Neuronal stem cell (in vitro differentiated cells): ENCODE measurements at places on chromosomes 12 and 14.

DNA sequence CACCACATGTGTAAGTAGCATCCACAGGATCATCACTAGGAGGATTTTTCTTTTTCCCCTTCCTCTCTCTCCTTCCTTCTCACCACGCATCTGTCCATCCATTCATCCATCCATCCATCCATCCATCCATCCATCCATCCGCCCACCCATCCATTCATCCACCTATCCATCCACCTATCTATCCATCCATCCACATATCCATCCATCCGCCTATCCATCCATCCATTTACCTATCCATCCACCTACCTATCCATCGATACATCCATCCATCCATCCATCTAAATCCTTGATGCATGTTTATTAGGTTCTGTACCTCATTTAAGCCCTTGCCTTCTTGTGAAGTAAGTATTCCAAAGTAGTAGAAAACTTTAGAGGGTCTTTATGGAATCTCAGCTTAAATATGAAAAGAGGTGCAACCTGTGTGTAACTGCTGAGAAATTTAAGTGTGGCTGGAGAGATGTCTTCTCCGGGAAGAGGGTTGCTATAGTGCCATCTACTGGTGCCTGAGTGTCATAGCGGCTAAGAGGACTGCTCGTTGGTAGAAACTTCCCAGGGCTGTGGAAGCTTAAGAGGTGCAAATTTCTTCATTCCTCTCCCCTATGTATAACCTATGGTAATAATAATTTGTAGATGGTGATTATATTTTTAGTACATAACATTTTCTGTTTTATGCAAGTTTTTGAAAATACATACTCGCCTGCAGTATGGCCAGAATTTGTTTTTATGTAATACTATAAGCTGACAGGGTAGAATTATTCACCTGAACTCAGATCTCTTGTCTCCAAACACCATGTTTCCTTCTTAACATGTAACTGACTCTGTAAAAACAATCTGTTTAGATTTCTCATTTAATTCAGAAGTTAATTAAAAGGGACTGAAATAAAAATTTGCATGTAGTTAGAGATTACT, 46.0 kb downstream of the MYO1H start:
- DNase-seq: peak; percentile 54

DNA sequence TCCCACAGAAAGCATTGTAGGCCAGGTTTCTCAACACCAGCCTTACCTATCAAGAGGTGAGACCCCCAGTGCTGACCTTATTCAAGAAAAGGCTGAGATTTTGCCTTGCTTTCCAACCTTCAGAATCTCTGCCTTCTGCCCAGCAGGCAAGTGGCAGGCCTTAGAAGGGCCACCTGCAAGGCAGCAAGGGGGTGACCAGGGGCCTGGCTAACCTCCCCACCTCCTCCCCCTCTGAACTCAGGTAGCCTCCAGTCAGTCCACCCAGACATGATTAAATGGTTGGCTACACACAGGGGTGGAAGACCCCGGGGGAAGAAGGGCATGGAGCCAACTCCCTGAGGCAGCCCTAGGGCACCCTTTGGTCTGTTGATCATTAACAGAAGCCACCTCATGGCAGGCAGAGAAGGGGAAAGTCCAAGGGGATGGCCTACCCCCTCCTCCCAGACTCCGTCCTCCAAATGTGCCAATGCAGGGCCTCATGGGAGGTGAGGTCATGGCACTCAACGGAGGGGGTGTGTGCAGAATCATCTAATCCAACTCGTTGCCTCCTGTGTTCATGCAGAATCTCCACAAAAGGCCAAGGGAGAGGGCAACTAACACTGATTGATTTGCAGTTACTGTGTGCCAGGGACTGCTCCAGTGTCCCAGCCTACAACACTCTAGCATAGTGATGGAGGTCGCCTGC, 8.5 kb downstream of the ZFP36L1 start:
- no peak for DNase-seq

DNA sequence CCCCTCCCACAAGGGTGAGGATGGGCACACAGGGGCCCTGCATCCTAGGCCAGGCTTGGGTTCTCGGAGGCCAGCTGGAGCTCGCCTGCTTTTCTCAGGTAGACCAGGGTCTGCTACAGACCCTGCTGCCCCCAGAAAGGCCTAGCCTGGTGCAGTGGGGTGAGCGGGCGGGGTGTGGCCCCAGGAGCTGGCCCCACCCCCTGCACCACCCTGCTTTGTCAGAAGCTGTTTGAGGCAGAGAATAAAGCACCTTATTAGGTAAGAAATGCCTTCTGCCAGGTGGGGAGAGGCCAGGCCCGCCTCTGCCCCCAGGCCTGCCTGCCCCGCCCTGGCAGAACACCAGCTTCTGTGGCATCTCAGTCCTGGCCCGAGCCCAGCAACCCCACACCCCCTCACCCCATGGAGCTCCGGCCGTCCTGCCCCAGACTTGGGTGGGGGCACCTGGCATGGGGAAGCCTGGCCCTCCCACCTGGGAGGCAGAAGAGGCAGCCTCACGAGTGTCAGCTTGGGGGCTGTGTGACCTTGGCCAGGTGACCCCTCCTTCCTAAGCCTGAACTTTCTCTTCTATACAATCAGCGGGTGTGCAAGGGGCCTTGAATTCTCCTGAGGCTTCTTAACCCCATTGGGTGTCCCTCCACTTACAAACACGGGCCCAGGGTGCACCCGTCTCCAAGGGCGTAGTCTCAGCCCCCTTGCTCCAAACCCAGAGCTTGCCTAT, 43.2 kb downstream of the KRT80 start:
- no peak for DNase-seq

DNA sequence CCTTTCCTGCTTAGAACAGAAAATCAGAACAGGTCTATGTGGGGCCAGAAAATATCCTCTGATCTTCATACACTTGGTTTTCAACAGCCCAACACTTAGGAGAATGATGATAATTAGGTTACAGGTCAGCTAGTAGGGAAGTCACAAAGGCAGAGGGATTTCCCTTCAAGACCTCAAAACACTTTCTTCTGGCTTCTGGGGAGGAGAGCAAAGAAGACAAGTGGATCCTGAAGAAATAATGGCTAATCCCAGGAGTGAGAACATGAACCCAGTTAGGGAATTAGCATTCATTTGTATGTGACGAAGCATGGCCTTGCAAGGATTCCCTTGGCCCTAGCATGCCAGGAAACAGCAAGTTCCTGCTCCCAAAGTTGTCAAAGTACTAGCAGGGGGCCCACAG, 223.3 kb downstream of the BCAT1 start:
- no peak for DNase-seq

DNA sequence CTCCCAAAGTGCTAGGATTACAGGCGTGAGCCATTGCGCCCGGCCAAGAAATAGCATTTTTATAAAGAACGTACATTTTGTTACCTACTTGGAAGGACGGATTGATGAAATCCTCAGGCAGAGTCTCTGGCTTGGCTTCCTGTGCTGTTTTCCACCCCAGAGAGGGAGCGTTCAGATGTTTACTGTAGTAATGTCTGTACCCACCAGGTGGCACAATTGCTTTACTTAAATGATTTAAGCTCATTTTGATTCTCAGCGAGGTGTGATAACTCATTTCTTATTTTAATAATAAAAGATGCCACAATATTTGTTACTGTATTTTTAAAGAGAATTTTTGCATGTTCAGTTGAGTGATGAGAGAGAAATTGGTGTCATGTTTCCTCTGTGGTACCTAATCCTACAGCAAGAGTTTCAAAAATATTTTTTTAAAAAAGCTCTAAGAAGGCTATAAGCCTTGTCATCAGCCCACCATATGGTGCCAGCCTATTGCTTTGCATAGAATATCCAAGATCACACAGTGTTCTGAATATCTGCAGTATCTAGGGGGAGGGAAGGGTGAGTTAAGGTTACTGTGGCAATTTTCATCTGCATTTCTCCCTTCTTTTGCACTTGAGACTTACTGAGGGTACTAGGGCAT, 82.6 kb upstream of the TRAF3 start:
- peak; percentile 75 for DNase-seq

GRCh38 chr12:50948798-50949197, 3.5 kb upstream of the HIGD1C start:
- DNase-seq: no peak

DNA sequence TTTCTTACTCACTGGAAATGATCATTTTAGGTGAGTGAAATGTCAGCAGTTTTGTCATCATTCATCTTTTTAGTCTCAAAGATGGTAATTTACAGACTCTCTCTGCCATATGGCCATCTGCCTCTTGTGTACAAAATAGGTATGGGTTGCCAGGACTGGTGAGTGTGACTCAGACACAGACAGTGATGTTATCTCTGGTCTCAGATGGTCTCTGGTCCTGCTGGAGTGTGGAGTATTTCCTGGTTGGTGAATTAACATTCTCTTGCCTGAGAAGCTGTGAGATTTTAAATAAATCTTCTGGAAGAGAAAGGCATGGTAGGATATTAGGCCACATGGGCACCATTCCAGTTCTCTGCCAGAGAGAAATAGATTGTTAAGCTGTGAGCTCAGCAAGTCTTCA, 207.0 kb downstream of the ATP23 start:
- DNase-seq: no peak

- DNase-seq: no peak
Observed at GRCh38 chr12:12872934-12873275, 18.5 kb upstream of the GPRC5A start.

GRCh38 chr12:131229426-131230339, 276.0 kb downstream of the ADGRD1 start:
- DNase-seq: no peak

DNA sequence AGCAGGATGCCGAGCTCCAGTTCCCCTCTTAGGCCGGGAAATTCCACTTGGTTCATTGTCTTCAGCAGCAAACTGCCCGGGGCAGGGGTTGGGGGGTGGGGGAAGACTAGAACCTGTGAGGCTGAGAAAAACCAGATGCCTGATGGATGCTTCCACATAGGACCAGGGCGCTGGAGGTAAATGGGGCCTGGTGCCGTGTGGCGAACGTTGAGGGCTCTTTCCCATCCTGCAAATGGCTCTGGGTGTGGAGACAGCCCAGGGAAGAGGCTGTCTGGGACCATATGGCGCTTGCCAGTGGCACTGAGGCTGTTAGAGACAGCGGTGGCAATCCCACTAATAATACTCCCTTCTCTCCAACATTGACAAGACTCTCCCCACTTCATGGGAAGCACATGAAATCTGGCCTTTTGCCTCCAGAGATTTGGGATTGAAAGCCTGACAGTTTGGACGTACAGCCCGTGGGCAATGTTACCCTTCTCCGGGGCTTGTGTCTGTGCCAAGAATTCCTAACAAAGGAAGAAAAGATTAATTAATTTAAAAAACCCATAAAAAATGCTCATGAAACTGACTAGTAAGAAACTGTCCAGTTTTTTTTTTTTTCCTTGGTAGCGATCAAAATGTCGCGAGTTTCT, 44.5 kb downstream of the MAP1LC3B2 start:
- no peak for DNase-seq

DNA sequence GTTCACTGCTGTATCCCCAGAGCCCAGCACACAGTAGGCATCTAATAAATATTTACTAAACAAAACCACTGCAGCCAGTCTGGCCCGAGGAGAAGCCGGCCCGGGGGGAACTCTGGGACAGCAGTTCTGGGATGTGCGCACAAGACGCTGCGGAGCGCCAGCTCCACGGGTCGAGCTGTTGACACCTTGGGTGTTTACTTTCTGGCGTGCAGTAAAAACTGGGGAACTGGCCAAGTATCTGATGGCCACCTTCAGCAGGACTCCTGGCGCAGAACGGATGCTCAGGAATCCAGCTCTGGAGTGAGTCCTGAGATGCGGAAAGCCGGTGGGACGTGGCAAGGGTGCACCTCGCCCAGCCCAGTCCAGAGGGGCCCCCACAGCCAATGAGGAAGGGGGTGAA, 65.6 kb downstream of the NCOR2 start:
- no peak for DNase-seq

DNA sequence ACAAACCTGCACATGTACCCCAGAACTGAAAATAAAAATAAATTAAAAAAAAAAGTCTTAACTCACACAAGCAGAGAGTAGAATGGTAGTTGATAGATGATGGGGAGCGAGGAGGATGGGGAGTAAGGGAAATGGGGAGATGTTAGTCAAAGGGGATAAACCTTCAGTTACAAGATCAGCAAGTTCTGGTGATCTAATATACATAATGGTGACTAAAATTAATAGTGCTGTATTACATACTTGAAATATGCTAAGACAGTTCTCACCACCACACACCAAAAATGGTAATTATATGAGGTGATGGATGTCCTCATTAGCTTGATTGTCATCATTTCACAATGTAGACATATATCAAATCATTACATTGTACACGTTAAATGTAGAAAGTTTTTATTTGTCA, 3.2 kb upstream of the C12orf42 start:
- no peak for DNase-seq

DNA sequence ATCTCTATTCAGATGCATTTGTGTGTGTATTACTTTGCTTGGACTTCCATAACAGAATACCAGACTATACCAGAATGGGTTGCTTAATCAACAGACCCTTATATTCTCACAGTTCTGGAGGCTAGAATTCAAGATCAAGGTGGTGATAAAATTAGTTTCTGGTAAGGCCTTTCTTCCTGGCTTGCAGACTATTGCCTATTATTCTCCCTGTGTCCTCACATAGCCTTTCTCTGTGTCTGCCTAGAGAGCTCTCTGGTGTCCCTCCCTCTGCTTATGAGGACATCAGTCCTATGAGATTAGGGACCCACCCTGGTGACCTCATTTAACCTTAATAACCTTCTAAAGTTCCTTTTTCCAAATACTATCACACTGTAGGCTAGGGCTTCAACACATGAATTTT, 106.0 kb downstream of the FAR2 start:
- no peak for DNase-seq

- no peak for DNase-seq
Observed at GRCh38 chr12:129550353-129550752, 353.5 kb downstream of the TMEM132D start.

DNA sequence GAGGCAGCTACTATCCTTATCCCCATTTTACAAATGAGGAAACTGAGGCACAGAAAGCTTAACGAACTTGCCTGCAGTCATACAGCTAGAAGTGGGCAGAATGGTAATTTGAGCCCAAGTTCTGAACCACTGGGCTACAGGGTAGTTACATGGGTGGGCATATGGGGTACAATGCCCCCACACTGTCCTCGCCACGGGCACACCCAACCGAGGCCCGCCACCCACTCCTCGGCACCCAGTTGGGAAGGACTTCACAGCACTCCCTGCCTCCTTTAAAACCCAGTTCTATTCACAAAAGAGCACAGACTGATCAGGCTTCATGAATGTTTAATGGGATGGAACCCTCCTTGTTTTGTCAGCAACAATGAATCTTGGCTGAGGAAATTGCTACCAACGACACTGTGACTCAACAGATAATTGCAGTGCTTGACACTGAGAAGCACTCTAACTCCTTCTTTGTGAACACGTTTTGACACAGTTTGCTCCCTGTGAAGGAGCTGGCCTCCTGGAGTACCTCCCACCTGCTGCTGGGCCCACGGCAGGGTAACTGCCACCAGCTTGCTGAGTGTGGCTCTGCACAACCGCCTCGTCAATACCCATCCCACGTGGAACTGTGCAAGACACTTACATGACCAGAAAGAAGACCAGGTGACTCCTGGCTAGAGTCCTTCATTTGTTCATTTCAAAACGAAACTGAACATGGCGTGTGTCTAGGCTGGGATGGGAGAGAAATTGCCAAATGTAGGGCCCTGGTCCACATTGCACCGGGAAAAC, 63.5 kb downstream of the CLMN start:
- no peak for DNase-seq
